Hepatocyte (in vitro differentiated cells): ENCODE measurements at places on chromosomes 4 and X. TPM values are rescaled to one million over a fixed set of nuclear protein-coding genes. Genes with fewer than 3 reads are reported as not detected.

Gene UNC5C
- 15.9 and 16.0 TPM in 2 replicates for total RNA-seq

Gene GPR50
- not detected in 2 replicates for total RNA-seq

Gene ADGRA3
- total RNA-seq = 51.3 and 61.6 TPM in 2 replicates

Gene CRLF2
- not detected in 2 replicates for total RNA-seq

Gene ZNF141
- 12.8 and 20.3 TPM in 2 replicates for total RNA-seq

Gene DCAF12L1
- 1.0 and 2.0 TPM in 2 replicates for total RNA-seq

Gene SOWAHB
- 16.2 and 18.9 TPM in 2 replicates for total RNA-seq

Gene BRCC3
- 13.4 and 19.8 TPM in 2 replicates for total RNA-seq

Gene BMX
- 0.07 and 0.08 TPM in 2 replicates for total RNA-seq

Gene RNF175
- total RNA-seq = 2.1 and 2.8 TPM in 2 replicates

Gene EREG
- total RNA-seq = 18.9 and 28.3 TPM in 2 replicates

Gene SPATA18
- total RNA-seq = 7.8 and 12.3 TPM in 2 replicates

Gene MAGEA10
- not detected in 2 replicates for total RNA-seq
